A549 treated with CORT108297 at 1 μM for 4 hours (cell line): ENCODE measurements at places on chromosomes 6 and 20. TPM values are rescaled to one million over a fixed set of nuclear protein-coding genes. Genes with fewer than 3 reads are reported as not detected.

The C20orf141 gene
- total RNA-seq: 0.28 to 0.44 TPM (median 0.38 TPM) in 4 of 5 replicates, not detected in the other

The LST1 gene
- 0.46 to 0.73 TPM in 2 of 5 replicates, not detected in the others for total RNA-seq

The MUC21 gene
- total RNA-seq: not detected in 5 replicates

The ZKSCAN4 gene
- 2.2 to 3.1 TPM (median 2.5 TPM) in 5 replicates for total RNA-seq

The GLYATL3 gene
- not detected in 5 replicates for total RNA-seq

The COL9A3 gene
- total RNA-seq: 0.37 to 0.84 TPM (median 0.55 TPM) in 5 replicates

The XKR7 gene
- 0.02 TPM in 1 of 5 replicates, not detected in the others for total RNA-seq
